ENCODE measurements at places on chromosomes 13 and 19. TPM values are rescaled to one million over a fixed set of nuclear protein-coding genes. Genes with fewer than 3 reads are reported as not detected.

The MAB21L1 gene
- total RNA-seq: 1.1 TPM

The PABPC3 gene
- under 0.01 TPM for total RNA-seq

The ZNF57 gene
- 5.2 TPM for total RNA-seq

The RGL3 gene
- total RNA-seq: 7.0 TPM

The SHISA7 gene
- not detected for total RNA-seq

The ARRDC5 gene
- under 0.01 TPM for total RNA-seq

The DDA1 gene
- 33.2 TPM for total RNA-seq

The GTF2F1 gene
- 63.6 TPM for total RNA-seq

The PLIN4 gene
- not detected for total RNA-seq

The ZIM2 gene
- total RNA-seq: under 0.01 TPM

The KRTDAP gene
- total RNA-seq: not detected

The WDR88 gene
- total RNA-seq: not detected

The PSG2 gene
- total RNA-seq: 0.56 TPM

The PRSS57 gene
- not detected for total RNA-seq

The SLC8A2 gene
- not detected for total RNA-seq

The OR7C1 gene
- total RNA-seq: not detected

The IGFL1 gene
- total RNA-seq: not detected

The ANGPTL8 gene
- not detected for total RNA-seq

The ZNF571 gene
- total RNA-seq: 5.4 TPM

The SYT3 gene
- total RNA-seq: 0.85 TPM

The PALM3 gene
- 0.28 TPM for total RNA-seq
